ENCODE measurements at places on chromosomes 4 and X.
A peak's percentile ranks its signal among the peaks of the same experiment; 100 is the strongest.

DNA sequence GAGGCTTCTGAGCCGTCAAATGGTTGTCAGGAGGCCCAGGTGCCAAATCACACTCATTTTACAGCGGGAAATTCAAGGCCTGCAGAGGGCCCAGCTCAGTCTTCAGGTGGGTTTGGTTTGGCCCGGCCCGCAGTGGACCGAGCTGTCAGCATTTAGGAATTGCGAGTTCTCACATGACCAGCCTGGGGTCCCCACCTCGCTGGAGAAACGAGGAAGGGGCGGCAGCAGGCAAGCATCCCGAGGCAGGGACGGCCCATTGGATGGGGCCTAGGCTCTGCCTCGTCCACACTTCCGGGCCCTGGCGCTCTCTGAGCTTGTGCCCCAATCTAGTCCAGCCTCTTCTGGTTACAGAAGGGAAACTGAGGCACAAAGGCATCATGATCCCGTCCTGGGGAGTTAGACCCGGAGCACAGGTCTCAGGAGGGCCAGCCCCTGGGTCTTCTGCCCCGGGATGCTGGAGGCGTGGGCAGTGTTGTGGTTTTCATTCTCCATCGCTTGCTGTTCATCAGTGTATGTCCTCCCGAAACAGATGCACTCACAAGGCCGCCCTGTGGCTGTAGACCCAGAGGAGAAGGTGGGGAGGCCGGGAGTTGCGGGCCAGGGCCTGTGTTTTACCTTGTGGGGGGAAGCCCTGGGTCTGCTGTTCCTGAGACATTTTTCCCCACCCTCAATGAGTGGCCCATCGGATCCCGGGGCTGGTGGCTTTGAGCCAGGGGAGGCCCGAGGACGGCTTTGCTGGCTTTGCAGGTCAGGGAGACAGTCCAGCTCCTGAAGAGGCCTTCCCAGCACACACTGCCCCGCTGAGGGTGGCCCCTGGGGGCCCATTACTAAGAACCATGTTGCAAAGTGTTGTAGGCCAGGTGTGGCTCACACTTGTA lies 8.9 kb downstream of the PSAPL1 start:
- no peak for DNase-seq

DNA sequence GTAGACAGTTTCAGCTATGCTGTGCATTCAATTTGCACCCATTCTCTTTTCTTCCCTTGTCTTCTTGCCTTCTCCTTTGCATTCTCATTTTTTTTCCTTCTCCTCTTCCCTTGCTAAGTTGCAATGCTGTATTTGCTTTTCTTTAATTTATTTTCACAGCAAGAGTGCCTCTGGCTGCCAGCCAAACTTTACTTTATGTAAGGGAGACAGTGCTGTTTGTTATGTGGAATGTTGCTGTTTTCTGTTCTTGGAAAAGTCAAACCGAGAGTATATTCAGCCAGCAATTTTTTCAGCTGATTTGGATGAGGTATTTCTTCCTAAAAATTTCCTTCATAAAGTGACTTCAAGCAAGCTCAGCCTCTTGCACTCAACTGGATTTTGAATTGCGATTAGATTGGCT lies 1293.4 kb downstream of the ARAP2 start:
- no peak for DNase-seq

DNA sequence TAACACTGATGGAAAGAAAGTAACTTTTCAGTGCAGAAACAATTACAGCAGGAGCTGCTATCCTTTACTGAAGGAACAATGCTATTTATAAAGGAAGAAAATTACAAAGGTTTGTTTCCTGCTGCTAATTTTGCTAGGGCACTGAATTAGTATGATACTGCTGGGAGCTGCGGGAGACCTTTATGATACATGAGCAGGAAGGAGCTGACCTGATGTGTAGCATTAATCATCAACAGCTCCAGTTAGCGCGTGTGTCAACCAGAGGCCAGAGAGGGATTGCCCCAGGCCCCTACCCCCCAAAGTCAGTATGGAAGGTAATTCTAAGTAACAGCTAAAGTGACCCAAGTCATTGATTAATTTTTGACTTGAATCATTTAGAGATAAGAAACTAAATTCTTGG lies 728.9 kb downstream of the PCDH18 start:
- DNase-seq = no peak

- DNase-seq = no peak
Observed at GRCh38 chr4:183554878-183555585, 50.2 kb downstream of the ING2 start.

- no peak for DNase-seq
Observed at GRCh38 chr4:151853034-151853433, 92.2 kb upstream of the GATB start.

GRCh38 chr4:104066533-104066932 lies 346.7 kb upstream of the TACR3 start:
- no peak for DNase-seq

DNA sequence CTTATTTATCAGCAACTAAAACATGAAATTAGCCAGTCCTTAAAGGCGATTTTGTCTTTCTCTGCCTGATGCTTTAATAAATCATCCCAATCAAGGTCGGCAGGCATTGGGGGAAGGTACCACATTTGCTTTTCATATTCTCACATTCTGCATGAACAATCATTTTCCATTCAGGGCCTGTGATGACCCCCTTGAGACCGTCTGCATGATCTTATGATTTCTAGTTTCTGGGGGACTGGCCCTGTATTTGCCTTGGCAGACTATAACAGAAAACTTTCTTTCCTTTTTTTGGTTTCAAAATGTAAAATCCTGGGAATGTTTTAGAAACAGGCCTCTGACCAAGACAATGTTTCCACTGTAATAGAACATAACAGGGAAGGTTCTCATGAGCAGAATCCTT lies 296.8 kb downstream of the IDS start:
- DNase-seq = no peak

GRCh38 chr4:5722328-5722727 lies 11.3 kb downstream of the EVC start:
- DNase-seq = peak; percentile 83

DNA sequence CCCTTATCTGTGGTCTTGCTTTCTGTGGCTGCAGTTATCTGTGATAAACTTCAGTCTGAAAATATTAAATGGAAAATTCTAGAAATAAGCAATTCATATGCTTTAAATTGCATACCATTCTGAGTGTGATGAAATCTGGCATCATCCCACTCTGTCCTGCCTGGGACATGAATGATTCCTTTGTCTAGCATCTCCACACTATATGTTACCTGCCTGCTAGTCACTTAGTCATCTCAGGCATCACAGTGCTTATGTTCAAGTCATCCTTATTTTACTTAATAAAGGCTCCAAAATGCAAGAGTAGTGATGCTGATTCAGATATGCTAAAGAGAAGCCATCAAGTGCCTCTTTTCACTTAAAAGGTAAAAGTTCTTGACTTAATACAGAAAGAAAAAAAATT lies 14.3 kb upstream of the RAB9B start:
- no peak for DNase-seq

DNA sequence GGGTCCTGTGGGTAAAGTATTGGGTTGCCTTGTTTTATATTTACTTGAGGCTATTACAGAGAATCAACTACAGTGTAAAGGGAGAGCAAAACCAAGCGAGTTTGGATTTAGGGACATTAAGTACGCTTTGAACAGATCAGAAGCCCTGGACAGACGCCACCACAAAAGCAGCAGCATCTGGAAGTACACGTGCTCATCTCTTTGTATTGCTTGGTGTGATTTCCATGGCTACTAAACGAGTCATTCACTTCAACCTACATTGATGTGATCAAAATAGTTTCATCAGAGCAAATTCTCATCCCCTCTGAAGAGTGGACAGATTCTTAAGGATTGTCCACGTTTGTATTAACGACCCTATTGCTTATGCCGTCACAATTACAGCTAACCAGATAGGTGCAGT lies 85.1 kb downstream of the SORBS2 start:
- peak; percentile 38 for DNase-seq

DNA sequence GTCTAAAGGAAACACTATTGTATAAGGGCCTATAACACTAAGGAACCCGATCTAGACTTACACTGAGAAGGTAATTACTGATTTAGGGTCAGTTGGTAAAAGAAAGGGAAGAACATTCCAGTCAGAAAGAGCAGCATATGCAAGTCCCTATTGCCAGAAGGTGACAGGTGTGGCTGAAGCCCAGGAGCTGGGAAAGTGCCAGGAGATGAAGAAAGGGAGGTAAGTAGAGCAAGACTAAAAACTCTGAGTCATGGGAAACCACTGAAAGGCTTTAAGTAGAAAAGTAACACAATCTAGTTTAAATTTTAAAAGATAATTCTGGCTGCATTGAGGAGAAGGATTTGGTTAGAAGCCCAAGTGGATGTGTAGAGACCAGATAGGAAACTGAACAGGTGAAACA lies 77.7 kb upstream of the INTU start:
- no peak for DNase-seq

DNA sequence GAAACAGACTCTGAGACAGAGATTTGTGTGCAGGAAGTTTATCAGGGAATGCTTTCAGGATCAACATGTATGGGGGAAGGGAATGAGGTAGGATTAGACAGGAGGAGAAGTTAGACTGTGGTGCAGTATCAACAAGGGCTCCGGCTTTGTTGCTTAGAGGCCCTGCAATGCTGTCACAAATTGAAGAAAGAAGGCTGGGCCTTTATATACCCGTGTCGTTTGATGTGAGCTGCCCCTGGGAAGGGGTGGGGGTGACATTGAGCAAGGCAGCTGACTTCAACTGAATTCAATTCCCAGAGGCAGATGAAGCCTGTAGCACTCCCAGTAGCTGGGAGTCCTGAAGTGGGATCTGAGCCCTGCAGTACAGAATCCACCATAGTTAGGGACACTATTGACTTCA lies 29.5 kb upstream of the USP9X start:
- no peak for DNase-seq

GRCh38 chrX:53678667-53679066 lies 7.9 kb downstream of the HUWE1 start:
- DNase-seq = no peak

DNA sequence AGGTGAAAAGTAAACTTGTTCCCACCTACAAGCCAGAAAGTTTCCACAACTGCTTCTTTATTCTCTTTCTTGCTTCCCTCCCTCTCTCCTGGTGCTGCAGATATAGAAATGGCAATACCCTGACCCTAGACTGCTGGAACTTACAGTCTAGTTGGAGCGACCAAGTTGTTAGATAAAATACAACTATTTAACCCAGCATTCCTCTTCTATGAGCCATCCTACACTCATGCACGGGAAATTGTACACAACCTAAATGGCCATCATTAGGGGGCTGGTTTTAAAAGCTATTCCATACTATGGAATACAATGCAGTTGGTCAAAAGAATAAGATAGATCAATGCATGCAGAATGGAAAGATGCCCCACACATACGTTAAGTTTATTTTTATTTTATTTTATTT lies 41.1 kb downstream of the PJA1 start:
- peak; percentile 31 for DNase-seq

Measured in AG20443 (cell line).